ENCODE measurements at places on chromosomes 3 and 15.
A peak's percentile ranks its signal among the peaks of the same experiment; 100 is the strongest.

- DNase-seq = no peak
Measured at GRCh38 chr3:27740854-27741253, 18.7 kb upstream of the EOMES start.

DNA sequence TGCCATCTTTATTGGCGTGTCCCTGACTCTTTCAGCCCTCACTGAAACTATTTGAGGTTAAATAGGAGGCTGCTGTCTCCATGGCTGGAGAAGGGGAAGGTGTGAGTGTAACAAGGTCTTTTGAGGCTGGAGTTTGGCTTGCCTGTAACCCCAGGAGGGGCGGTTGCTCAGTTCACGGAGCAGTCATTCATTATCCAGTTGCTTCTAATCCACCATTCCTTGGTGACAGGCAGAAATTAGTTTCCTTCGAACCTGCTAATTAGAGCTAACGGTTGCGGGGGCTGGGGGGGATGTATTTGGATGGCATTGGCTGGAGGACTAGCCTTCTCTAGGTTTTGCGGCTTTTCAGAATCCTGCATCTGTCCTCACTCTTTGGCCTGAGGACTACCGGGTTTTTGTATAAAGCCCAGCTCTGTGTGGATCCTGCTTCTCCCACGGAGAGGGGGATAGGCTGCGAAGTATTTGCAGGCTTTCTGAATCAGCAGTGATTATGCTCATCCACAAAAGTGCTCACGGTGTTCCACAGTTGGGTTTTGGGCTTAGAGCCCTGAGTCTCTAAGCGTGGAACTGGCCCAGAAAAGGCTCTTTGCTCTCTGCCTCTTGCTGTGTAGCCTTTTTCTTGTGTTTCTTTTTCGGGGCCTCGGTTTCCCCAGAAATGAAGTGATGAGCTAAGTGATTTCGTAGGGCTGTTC is 18.6 kb downstream of the FGD5 start:
- DNase-seq = no peak

GRCh38 chr3:76405196-76405595 is 619.8 kb upstream of the ZNF717 start:
- DNase-seq = peak; percentile 69

DNA sequence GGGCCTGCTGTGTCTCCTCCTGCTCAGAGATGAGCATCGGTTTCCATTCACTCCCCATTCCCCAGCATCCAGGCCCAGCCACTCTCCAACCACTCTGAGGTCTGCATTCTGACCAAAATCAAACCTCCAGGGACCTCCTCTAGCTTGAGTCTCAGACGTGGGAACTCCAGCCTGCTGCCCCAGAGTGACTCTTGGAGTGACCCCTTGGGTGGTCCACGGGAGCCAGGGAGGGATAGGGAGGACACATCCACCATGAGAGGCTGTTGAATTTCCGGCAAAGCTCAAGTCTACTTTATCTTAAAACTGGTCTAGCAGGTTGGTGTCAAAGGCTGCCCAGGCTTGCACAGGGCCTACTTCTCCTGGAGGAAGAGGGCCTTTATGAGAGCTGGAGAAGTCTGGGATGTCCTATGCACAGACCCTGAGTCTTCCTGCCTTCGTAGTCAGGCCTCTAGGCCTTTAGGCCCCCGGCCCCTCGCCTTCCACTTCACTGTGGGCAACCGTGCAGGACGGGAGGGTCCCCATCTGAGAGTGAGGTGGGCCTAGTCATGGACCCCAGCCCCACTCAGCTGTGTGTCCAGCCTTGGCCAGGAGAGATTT is 8.9 kb downstream of the CISH start:
- DNase-seq = no peak

GRCh38 chr3:150703299-150703755 is 393 bp downstream of the ERICH6 start:
- DNase-seq = no peak

- no peak for DNase-seq
Measured at GRCh38 chr3:125232401-125232800, 19.9 kb upstream of the SLC12A8 start.

DNA sequence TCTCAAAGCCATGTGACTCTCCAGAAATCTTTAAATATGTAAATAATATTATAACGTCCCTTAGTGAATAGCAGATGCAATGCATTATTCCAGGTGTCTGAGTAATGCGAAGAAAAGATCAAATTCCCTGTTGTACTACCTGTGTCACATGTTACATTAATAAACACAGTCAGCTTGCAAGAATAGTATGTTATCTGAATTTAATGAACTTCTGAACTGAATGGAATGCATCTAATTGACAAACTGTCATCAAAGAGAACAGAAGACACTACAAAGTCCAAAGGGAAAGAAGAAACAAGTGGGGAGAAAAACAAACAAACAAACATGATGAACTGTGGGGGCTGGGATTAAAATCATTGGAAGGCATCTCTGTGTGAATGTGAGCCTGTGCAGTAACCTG is 508.8 kb downstream of the LPP start:
- no peak for DNase-seq

GRCh38 chr3:157103280-157103679 is 56.7 kb downstream of the CCNL1 start:
- no peak for DNase-seq

GRCh38 chr3:68342426-68342825 is 589.9 kb downstream of the TAFA4 start:
- DNase-seq = no peak

DNA sequence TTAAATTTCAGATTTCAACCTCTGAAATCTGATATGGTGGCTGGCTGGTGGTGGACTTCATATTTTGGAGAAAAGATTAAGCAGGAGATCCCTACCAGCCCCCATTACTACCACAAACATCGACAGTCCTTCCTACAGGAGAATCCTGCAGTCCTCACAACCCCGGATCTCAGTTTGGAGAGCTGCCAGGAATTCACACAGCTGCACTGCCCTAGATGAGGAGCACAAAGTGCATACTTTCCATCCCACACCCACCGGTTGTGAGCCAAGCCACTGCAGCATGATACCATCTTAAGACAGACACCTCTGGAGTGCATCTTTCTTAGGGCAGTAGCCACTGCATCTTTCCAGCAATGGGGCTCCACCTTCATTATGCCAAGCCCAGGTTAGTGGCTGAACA is 185.5 kb upstream of the GPR149 start:
- no peak for DNase-seq

- DNase-seq = peak; percentile 84
Measured at GRCh38 chr3:188021502-188022040, 132.4 kb upstream of the LPP start.

- DNase-seq = no peak
Measured at GRCh38 chr15:101232677-101233076, 19.2 kb downstream of the CHSY1 start.

DNA sequence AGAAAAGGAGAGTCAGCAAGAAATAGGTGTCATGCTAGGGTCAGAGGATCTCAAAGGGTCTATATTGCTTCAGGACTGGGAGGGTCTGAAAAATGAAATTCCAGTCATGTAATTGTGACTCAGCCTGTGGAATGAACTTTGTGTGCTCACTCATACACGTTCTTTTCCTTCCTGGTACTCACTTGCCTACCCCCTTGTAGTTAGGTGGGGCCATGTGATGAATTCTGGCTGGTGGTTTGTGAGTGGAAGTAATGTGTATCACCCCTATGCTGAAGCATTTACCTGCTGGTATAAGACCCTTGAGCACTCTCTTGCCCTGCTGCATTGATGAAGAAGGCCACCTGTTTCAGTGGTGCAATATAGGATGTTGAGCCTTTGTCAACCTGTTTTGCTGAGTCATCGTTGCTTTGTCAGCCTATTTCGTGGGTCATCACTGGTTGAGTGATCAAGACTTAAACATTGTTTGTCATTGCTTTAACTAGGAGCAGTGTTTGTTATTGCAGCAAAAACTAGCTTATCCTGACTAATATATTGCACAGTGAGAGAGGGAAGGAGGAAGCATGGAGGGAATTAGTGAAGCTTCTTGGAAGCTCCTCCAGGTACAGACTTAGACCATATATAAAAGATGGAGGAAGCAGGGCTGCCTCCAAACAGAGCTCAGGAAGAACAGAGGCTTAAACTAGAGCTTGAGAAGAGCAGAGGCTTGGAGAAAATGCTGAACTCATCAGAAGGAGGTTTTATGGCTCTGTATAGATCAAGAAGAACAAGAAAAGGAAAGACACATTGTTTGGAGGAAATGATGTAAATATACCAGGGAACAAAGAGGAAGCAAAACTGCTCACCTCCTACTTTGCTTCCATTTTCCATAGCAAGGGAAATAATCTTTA is 28.9 kb downstream of the TLNRD1 start:
- peak; percentile 31 for DNase-seq

DNA sequence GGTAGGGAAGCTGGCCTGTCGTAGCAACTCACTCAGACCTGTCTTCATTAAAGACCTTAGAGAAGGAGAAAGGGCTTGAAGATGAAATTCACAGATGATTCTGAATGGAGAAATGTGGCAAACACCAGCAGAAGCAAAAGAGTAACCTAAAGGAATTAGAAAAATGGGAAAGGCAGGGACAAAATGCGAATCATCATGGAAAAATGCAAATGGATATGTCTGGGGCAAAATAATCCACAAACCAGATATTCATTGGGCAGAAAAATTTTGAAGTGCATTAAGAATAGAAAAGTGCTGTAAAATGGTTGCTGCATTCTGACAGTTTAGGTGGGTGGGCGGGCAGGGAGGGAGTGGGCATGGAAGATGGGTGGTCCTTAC is 156.9 kb upstream of the RASGRP1 start:
- peak; percentile 45 for DNase-seq

DNA sequence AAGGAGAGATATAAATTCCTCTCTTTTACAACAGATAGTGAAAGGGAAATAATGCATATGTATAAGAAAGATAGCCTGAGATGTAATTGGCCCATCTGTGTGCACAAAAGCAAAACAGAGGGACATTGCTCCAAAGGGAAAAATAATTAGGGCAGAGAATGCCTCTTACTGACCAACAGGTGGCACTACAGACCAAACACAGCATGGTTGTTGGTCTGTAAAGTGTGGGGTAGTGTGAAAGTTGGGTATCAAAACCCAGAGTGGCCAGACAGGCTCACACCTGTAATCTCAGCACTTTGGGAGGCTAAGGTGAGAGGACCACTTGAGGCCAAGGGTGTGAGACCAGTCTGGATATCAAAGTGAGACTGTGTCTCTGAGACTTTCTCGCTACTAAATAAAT is 4.5 kb upstream of the TLNRD1 start:
- no peak for DNase-seq

- peak; percentile 13 for DNase-seq
Measured at GRCh38 chr3:50655009-50655830, 19.5 kb upstream of the DOCK3 start.

DNA sequence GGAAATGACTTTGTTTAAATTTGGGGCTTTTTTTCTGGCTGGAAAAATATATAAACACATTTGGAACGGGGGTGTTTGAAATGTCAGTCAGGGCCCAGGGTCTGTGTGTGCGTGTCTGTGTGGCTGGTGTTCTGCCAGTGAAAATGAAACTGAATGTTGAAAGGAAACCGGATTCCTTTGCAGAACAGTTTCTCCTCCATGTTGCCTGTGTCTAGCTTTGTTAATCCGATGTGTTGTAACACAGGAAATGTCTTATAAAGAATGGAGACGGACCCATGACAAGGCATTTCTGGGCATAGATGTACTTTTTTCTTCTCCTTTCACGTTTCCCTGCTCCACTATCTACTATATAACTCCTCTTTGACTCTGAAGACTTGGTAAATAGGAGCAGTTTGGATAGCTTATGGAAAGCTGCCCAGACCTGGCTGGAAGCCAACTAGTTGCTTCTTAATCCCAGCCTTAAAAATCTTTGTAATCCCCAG is 2.8 kb downstream of the SQOR start:
- peak; percentile 98 for DNase-seq

GRCh38 chr15:60839510-60840211 is 360.7 kb upstream of the ICE2 start:
- no peak for DNase-seq

- DNase-seq = no peak
Measured at GRCh38 chr3:188053710-188054380, 100.1 kb upstream of the LPP start.

- DNase-seq = peak; percentile 94
Measured at GRCh38 chr3:197516517-197516889, 39.3 kb downstream of the BDH1 start.

GRCh38 chr15:96230526-96231181 is 99.8 kb upstream of the NR2F2 start:
- peak; percentile 72 for DNase-seq

- DNase-seq = no peak
Measured at GRCh38 chr3:153339065-153339464, 177.0 kb downstream of the RAP2B start.

GRCh38 chr15:38670128-38671005 is 105.8 kb upstream of the RASGRP1 start:
- no peak for DNase-seq

DNA sequence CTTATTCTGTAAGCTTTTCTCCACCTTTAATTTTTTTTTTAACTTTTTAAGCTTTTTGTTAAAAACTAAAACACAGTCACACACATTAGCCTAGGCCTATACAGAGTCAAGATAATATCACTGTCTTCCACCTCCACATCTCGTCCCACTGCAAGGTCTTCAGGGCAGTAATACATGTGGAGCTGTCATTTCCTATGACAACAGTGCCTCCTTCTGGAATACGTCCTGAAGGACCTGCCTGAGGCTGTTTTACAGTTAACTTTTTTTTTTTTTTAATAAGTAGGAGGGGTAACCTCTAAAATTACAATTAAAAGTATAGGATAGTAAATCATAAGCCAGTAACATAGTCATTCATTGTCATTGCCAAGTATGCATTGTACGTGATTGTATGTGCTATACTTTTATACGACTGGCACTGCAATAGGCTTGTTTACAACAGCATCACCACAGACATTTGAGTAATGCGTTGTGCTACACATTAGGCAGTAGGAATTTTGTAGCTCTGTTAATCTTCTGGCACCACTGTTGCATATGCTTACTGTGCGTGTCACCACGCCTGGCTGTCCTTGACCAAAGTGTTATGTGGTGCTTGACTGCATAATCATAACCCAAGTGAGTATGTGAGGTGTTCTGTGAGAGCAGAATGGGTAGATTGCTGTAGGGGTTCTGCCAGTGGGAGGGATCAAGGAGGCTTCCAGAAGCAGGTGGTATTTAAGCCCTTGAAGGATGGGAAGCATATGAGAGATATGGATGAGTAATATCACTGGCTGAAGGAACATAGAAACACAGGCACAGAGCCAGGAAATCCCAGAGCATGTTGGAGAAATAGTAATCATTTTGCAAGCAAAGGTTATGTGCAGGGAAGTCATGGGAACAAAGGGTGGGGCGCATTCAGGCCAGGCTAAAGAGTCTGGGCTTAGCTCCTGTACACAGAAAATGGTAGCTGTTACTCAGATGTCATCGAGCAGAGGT is 18.3 kb downstream of the FBXO22 start:
- peak; percentile 83 for DNase-seq

DNA sequence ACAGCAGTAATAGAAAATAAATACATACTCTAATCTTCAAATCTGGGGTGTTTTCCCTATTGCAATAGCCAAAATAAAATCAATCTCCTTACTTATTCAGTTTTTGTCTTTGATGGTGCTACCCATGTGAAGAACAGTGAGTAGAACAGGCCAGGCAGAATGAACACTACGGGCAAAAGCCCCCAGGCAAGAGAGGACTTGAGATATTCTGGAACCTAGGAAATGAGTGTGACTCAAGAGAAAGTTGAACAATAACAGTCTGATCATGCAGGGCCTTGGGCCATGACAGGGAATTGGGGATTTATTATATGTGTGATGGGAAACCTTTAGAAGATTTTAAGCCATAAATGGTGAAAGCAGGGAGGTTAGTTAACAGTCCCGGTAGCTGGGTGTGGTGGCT is 14.0 kb upstream of the DUT start:
- no peak for DNase-seq

GRCh38 chr3:122510878-122511535 is 3.7 kb downstream of the KPNA1 start:
- peak; percentile 15 for DNase-seq

Data from IMR-90 (cell line).